ENCODE measurements at places on chromosomes 13 and 19.

DNA sequence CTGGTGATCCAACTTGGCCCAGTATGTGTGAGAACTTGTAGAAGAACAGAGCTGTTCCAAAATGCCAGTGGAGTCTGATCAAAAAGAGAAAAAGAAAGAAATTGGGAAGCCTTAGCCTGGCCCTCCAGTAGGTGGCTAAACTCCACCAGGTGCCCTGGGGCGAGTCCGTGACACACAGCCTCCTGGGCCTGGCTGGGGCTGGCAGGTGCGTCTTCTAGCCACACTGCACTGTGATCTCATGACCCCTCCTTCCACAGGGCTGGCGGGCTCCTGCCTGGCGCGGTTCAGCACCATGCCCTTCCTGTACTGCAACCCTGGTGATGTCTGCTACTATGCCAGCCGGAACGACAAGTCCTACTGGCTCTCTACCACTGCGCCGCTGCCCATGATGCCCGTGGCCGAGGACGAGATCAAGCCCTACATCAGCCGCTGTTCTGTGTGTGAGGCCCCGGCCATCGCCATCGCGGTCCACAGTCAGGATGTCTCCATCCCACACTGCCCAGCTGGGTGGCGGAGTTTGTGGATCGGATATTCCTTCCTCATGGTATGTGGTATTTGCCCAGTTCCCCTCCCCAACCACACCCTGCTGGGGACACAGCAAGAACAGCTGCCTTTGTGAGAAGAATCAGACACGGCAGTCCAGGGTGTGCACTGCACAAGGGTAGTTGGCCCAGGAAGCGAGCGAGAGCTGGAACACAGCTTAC lies 53.7 kb downstream of the RAB20 start:
- DNase-seq: no peak

DNA sequence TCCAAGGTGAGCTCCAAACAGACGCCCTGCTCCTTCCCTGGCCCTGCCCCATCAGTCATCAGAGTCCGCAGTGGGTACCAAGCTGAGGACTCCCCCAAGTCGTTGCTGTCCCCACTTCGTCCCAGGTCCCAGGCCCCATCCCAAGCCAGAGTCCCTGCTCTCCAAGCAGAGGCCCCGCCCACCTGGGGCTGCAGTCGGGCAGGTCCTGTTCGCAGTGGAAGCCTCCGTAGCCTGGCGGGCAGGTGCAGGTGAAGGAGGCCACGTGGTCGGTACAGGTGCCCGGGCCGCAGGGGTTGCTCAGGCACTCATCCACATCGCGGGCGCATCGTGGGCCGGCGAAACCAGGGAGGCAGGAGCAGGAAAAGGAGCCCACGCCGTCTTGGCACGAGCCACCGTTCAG lies 19.4 kb downstream of the NOTCH3 start:
- DNase-seq: no peak

GRCh38 chr13:93460005-93460404 lies 233.4 kb downstream of the GPC6 start:
- DNase-seq: no peak

- no peak for DNase-seq
These were observed 315.4 kb upstream of the MIR17HG start for GRCh38 chr13:91032104-91032503.

- DNase-seq: no peak
These were observed 30.0 kb upstream of the DLEU7 start for GRCh38 chr13:50873467-50873866.

GRCh38 chr19:21638776-21639175 lies 128.6 kb downstream of the ZNF100 start:
- no peak for DNase-seq

Measured in brain pericyte (primary cell).